ENCODE measurements at places on chromosomes 7 and 10.

DNA sequence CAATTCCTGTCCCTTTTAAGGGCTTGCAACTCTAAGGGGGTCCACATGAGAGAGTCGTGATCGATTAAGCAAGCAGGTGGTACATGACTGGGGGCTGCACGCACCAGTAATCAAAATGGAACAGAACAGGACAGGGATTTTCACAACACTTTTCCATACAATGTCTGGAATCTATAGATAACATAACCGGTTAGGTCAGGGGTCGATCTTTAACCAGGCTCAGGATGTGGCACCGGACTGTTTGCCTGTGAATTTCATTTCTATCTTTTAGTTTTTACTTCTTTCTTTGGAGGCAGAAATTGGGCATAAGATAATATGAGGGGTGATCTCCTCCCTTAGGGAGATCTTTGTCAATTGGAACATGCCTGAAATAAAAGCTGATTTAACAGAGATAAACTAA, 370.1 kb downstream of the IPMK start:
- no peak for DNase-seq

DNA sequence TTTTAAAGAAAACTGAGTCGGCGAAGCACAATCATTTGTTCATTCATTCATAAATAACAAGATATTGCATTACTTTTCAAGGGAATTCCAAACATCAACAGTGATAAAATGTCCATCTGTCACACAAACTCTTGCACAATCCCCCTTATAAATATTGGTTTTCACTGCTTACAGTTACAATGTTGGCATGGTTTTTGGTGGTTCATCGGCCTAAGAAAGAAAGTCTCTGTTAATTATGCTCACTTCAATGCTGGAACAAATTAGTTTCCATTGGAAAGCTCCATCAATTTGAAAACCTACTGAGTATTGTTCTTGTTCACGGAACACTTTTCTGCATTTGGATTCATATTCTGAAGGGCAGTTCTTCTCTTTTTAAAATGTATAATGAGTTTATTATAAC, 188.5 kb downstream of the JAZF1 start:
- no peak for DNase-seq

GRCh38 chr10:42638821-42639270, 476 bp upstream of the ZNF33B start:
- DNase-seq = no peak

- DNase-seq = peak; percentile 70
Measured at GRCh38 chr7:522071-522950, 2.7 kb upstream of the PDGFA start.

DNA sequence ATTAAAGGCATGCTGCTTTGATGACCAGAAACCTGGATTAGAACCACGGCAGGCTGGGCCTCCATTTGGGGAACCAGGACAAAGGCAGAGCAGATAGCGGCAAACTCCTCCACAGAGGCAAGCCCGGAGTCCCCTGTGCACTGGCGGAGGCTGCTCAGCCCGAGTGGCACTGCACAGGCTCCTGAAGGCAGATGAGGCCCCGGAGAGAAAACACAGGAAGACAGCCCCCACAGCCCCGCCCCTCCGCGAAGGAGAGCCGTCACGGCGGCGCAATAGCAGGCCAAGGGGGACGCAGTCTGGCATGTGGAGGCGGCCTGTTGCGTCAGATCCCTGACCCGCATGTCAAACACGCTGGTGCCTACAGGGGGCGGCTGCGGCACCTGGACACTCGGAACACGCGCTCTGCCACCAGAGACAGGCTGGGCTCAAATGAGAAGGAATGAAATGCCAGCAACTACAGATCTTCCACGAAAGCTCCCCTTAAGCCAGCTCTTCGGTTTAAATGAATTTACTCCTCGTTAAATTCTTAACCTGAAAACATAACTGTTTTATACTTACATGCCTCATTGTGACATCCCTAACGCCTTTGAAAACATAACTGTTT, 128.5 kb downstream of the MAD1L1 start:
- peak; percentile 90 for DNase-seq

- DNase-seq = no peak
Measured at GRCh38 chr10:68110027-68110426, 739 bp downstream of the MYPN start.

- DNase-seq = no peak
Measured at GRCh38 chr10:34290412-34291081, 524.5 kb downstream of the PARD3 start.

DNA sequence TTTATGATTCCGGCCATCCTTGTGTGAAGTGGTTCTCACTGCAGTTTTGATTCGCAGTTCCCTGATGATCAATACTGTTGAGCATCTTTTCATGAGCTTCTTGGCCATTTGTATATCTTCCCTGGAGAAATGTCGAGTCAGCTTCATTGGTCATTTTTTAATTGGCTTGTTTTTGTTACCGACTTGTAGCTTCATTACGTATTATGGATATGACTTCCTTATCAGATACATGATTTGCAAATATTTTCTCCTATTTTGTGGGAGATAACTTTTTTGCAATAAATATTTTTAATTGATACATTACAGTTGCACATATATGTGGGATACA, 27.4 kb upstream of the TPK1 start:
- no peak for DNase-seq

- no peak for DNase-seq
Measured at GRCh38 chr7:138064856-138065357, 11.4 kb upstream of the AKR1D1 start.

Measured in retina (tissue), 1 donor.